CD4-positive, alpha-beta T cell (primary cell): ENCODE measurements at places on chromosomes 6 and 20. TPM values are rescaled to one million over a fixed set of nuclear protein-coding genes. Genes with fewer than 3 reads are reported as not detected.
A peak's percentile ranks its signal among the peaks of the same experiment; 100 is the strongest.

JAG1 gene
- total RNA-seq = 1.2 TPM

DNA sequence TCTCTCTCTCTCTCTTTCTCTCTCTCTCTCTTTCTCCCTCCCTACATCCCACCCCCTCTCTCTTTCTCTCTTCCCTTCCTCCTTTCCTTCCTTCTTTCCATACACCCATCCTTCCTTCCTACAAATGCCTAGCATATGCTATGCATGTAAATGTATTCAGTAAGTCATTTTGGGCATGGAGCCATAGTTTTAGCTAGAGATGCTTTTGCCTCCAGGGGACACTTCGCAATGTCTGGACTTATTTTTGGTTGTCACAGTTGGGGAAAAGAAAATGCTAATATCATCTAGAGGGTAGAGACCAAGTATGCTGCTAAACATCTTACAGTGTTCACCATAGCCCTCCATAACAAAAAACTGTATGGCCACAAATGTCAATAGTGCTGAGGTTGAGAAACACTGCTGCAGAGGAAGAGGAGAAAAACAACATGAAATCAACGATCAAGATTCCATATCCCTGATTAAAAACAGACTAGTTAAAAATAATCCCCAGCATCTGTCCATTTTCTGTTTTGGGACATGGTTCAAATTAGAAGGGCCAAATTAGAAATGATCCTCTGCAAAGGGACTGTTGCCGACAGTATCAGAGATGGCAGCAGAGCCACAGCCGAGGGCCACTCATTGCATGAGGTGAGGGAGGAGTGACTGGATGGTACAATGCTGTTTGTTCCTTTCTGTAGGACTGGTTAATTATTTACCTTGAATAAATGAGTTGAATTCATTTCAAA, 152.7 kb downstream of the SH3BGRL2 start:
- no peaks in the 10 kb centered on the region for H3K27me3 ChIP-seq
- H3K4me1 ChIP-seq = no peaks in the 10 kb centered on the region
- no peak for DNase-seq
- no peaks in the 10 kb centered on the region for H3K36me3 ChIP-seq

AIF1 gene
- 31.8 TPM for total RNA-seq

STMND1 gene
- not detected for total RNA-seq

GRCh38 chr6:23184351-23184750, 615.0 kb downstream of the HDGFL1 start:
- no peak overlapping the region for H3K4me3 ChIP-seq
- no peak for DNase-seq
- H3K27me3 ChIP-seq = no peaks in the 10 kb centered on the region
- no peaks in the 10 kb centered on the region for H3K4me1 ChIP-seq
- H3K36me3 ChIP-seq = no peaks in the 10 kb centered on the region
- H3K27ac ChIP-seq = no peak overlapping the region

RIPOR3 gene
- not detected for total RNA-seq

SYCP2L gene
- total RNA-seq = 0.36 TPM

MAN1A1 gene
- total RNA-seq = 4.5 TPM

GRCh38 chr6:149545258-149545753, 537 bp downstream of the PPIL4 start:
- peak overlapping the region; percentile 99 for H3K27ac ChIP-seq
- peaks cover 17% of the 10 kb centered on the region for H3K36me3 ChIP-seq
- DNase-seq = peak; percentile 51

GNMT gene
- total RNA-seq = 1.2 TPM

DNA sequence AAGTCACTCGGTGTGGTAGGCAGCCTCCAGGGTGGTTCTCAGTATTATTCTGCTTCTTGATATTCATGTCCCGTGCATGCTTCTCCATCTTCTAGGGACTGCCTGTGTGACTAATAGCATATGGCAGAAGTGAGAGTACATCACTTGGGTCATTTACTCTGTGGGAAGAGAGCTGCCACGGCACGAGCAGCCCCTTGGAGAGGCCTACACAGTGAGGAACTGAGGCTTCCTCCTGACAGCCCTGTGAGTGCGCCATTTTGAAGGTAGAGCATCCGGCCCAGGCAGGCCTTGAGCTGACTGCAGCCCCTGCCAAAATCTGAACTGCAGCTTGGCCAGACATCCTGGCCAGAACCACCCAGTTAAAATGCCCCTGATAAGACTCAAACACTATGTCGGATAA, 17.3 kb upstream of the MCUR1 start:
- no peaks in the 10 kb centered on the region for H3K27me3 ChIP-seq
- H3K4me3 ChIP-seq = no peak overlapping the region
- no peak overlapping the region for H3K27ac ChIP-seq
- no peaks in the 10 kb centered on the region for H3K4me1 ChIP-seq
- no peak for DNase-seq

LBP gene
- total RNA-seq = not detected
